ENCODE measurements at places on chromosomes 2 and 18.

- DNase-seq, result no peak
Observed at GRCh38 chr2:23354554-23354953, 30.4 kb upstream of the KLHL29 start.

DNA sequence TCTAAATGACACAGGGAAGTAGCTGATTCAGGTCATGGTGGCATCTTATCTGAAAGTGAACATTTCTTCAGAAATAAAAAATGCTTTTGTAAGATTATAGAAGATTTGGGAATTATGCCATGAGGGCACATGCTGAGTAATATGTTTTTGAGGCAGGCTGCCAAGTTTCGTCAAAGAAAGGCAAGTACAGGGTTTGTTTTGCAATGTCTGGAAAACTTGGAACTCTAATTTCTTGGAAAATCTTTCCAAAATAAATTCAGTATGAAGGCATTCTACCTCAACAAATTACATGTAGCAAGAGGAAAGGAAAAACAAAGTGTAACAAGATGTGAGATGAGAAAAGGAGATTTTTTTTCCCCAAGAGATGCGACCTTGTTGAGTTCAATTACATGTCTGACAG is 167.7 kb downstream of the PLCL1 start:
- no peak for DNase-seq

DNA sequence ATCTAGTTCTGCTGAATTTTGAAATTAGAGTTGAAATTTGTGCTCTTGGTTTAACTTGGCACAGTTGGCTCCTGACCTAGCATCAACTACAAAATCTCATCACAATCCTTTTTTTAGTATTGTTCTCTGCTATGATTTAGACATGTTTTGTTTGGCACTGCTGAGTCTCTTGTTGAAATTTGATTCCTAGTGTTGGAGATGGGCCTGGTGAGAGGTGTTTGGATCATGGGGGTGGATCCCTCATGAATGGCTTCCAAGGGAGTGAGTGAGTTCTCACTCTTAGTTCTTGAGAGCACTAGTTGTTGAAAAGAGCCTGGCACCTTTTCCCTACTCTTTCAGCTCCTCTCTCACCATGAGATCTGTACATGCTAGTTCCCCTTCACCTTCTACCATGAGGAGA is 605.6 kb upstream of the SLC39A10 start:
- DNase-seq, result no peak

GRCh38 chr2:123040506-123040905 is 984.6 kb upstream of the CNTNAP5 start:
- DNase-seq, result no peak

DNA sequence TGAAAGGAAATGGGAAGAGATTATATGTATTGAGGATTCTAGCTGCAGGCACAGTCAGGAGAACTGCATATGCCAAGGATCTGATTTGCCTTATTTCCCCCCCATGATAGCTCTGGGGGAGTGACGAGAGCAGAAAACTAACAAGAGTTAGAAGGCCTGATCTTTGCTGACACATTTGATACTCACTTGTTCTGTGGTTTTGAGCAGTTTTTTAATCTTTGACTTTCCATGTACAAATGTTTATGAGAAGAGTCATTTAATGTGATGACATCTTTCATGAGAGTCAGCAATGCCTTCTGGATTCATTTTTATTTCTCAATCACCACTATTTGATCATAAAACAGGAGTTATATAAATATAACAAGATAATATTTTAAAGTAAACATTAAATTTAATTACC is 12.7 kb upstream of the SERPINB7 start:
- DNase-seq, result no peak

DNA sequence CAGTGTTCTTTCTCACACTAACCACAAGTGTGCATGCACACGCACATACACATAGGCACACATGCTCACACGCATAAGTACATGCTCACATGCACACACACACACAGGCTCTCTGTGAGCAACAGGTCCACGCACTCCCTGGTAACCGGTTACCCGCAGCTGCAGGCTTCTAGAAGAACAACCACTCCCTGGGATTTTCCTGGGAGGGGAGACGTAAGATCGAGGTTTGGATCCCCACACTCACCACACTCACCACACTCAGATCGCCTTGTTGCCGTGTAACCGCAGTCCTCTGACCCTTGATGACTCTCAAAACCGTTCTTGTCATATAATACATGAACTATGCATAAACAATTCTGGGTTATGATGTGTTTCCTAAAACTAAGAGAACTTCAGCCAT is 42.2 kb downstream of the TTC32 start:
- DNase-seq, result no peak

DNA sequence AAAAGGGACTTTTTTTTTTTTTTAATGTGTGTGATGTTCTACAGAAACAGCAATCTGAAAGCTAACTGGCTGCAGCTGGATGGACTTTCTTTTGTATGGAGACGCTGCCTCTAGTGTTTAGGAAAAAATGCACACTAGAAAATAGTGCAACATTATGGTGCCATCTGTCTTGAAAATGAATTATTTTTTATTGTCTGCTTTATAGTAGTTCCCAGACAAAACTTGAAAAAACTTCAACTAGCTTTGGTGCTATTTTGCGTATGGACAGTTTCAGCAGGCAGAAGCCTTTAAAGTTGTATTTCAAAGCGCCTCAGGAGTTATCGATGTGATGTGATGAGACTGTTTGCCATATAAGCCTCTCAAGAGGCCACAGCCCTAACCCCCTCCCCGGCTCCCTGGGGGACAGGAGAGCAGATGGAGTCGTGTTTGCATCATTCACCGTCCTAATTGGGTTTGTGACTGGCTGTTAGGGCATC is 86.9 kb downstream of the LTBP1 start:
- no peak for DNase-seq

DNA sequence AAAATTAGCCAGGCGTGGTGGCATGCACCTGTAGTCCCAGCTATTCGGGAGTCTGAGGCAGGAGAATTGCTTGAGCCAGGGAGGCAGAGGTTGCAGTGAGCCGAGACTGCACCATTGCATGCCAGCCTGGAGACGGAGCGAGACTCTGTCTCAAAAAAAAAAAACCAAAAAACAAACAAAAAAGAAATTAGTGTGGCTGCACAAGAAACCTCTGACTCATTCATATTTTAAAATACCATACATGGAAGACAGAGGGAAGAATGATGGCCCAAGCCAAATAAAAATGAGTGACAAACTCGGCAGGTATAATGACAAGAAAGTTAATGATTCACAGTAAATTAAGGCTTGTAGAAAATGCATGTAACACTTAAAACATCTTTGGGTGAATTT is 875.8 kb downstream of the EPHA4 start:
- no peak for DNase-seq

DNA sequence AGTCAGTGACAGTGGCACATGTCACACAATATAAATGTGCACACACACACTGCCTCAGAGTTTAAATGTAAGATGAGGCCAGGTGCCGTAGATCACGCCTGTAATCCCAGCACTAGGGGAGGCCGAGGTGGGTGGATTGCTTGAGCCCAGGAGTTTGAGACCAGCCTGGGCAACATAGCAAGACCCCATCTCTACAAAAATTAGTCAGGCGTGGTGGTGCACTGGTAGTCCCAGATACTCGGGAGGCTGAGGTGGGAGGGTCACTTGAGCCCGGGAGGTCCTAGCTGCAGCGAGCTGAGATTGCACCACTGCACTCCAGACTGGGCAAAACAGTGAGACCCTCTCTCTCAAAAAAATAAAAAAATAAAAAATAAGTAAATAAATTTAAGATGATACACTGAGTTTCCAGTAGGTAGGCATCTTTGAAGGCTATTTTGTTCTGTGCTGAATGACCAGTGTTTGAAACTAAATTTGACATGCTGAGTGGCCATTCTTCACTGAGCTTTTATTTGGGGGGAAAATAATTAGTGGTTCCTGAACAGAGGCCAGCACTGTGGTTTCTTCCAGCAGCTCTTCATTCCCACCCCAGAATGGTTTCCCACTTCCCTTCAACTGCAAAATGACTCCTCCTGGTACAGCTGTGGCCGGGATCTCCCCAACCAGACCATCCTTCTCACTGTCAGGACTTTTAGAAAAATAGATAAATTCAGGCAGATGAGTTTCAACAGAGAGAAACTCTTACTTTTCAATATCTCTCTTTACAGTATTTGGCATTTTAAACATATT is 44.9 kb downstream of the PSMG2 start:
- no peak for DNase-seq

GRCh38 chr2:215535125-215535668 is 99.3 kb upstream of the FN1 start:
- no peak for DNase-seq

GRCh38 chr2:9236045-9236344 is 29.4 kb downstream of the ASAP2 start:
- no peak for DNase-seq

- no peak for DNase-seq
Observed at GRCh38 chr18:28837100-28837499, 660.2 kb upstream of the CDH2 start.

- no peak for DNase-seq
Observed at GRCh38 chr2:102043560-102043959, 51.8 kb downstream of the IL1R2 start.

DNA sequence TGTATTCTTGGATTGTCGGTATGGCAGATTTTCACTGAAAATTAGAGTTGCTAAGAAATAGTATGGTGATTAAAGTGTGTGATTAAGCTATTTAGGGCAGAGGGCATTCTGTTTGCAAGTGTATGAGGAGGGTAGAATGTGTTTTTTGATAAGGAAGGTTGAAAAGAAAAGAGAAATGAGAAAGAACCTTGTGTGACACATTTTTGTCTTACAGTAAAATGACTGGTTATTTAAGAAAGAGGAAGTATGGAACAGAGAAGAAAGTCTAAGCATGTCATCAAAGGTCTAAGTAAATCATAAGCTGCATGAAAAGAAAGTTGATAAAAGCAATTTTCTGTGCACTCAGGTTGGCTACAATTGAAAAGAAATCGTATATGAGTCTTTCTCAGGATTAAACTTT is 5.2 kb upstream of the RSAD2 start:
- no peak for DNase-seq

DNA sequence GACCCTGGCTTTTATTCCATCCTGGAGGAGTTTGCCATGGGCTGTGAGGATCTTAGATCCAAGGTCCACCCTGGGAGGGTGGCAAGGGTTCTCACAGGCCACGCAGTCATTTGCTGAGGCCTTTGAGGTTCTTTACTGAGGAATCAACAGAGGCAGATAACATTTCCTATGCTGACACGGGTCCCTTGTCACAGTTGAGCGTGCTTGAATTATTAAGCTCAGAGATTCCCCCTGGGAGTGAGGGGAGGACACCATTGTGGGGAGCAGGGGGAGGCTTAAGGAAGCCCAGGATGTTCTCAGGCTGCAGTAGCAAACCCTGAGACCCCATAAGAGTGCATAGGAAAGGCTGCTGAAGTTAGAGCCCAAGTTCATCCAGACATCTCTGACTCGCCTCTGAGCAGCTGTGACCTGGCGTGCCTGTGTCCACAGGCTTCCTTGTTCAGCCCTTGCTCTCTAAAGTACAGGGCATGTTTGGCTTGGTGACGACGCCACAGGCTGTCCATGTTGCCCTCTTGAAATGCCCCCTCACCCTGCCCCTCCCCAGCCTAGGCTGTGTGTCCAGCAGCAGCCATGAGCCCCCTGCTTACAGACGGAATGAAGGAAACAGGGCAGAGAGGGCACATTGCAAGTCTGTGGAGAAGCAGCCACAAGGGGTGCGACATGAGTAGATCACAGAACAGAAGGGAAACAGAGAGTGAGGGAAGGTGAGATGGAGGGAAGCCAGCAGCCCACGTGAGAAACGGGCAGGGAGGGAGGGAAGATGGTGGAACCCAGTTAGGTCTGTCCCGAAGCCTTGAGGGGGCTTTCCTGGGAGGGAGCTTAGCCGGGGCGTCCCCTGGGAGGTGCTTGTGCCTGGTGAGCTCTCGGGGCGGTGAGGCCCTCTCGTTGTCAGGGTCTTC is 34.0 kb downstream of the NAPG start:
- DNase-seq, result no peak

- DNase-seq, result no peak
Observed at GRCh38 chr18:26074246-26074645, 16.2 kb downstream of the SS18 start.

DNA sequence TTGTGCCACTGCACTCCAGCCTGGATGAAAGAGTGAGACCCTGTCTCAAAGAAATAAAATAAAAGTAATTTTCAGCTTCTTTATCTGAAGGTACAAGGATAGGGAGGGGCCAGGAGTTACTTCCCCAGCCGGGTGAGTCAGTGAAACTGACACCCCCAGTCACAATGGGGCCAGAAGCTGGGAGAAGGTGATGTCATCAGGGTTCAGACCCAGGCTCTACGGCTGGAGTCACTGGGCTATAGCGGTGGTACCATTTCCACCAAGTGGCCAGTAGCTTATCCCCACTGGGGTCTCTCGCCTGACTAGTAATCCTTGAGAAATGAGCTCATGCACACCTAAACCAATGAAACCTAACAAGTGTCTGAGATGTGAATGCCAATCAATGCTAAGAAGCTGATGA is 107.9 kb downstream of the ALPK2 start:
- DNase-seq, result no peak

DNA sequence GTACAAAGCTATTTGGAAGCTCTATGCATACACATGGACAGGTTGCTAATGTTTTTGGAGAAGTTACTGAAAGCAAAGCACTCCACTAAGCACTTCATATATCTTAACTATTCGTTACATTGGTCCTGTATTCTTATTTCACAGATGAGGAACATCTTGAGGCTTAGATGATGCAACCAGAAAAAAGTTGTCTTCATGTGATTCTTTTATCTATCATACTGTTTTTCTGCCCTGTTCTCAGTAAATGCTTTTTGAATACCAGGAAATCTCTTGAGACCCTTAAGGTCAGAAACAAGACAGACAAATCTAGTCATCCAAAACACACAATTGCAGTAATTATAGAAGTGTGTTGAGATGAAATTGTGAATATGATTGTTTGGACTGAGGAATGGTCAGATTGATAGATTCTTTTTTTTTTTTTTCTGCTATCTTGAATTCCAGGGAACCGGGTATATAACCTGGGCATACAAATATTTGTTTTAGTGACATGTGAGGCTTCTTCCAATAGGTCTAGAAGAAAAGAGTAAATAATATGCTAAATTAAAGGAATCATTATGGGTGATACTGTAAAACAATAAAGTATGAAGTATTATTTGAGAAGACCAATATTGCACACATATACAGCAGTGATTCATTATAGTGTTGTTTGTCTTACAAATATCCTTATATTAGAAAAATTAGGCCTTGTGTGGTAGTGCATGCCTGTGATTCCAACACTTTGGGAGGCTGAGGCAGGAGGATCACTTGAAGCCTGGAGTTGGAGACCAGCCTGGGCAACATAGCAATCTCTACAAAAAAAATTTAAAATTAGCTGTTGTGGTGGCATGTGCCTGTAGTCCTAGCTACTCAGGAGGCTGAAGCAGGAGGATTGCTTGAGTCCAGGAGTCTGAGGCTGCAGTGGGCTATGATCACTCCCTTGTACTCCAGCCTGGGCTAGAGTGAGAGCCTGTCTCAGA is 33.7 kb downstream of the EHBP1 start:
- no peak for DNase-seq

DNA sequence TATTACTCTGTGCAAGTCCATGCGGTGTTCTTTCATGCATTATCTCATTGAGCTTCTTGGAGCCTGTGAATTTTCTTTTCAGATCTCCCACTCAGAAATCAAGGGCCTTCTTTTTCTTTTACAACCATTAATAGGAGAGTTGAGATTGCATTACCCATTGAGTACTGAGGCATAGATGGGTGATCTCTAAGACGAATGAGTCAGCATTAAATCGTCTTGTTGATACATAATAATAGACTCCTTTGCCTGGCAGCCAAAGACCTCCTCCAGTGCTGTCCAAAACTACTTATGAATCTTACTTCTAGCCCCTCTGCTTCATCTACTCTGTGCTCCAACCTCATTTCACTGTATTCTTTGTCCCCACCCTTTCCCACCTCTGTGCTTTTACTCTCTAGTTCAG is 180.5 kb downstream of the AGPS start:
- DNase-seq, result no peak

Measured in substantia nigra (tissue), 51 donors.